Cortex of kidney (tissue), 1 donor: ENCODE measurements at places on chromosomes 2 and 18.

DNA sequence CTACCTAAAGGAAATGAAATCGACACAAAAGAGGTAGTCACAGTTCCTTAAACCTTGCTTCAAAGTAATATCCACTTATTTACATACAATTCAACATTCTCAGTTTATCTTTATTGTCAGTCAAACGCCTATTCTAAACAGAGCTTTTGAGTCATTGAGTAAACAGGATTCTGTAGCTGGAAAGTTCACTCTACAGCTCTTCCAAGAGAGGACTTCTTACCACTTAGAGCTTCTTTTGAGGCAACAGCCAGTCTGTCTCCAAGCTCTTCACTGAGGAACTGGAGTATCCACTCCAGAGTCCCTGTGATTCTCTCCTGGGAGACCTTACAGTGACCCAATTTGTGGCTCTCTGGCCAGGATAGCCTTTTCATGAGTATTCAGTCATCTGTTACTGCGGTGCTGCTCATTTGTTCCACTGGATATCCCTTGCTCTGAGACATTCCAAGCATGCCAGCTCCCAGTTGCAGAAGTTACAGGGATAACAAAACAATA, 210.9 kb upstream of the OSR1 start:
- no peak for DNase-seq

DNA sequence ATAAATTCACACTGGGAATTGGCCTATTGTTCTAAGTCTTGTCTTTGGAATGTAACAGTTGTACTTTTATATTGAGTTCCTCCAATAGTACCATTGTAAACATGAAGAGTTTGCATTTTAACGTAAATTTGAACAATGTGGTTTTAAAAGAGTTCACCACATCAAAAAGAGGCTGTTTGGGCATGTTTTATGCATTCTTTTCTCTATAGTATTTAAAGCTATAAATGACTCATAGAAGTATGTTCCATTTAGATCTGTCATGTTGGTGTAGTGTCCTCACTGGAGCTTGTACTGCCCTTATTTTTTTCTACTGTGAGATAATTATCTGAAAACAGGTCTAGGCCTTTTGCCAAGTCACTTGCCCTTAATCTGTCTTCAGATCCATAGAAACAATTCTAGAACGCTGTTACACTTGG, 141.9 kb downstream of the RHBDD1 start:
- no peak for DNase-seq

DNA sequence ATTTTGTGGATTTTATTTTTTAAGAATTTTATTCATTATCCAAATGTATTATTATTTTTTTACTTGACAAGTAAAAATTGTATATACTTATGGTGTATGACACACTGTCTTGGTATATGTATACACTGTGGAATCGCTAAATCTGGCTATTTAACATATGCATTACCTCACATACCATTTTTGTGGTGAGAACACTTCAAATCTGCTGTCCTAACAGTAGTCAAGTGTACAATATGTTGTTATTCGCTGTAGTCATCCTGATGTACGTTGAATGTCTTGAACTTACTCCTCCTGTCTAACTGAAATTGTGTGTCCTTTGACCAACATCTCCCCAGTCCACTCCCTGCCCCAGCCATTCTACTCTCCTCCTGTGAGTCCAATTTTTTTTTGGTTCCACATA, 153.2 kb upstream of the PTPRM start:
- DNase-seq: no peak

DNA sequence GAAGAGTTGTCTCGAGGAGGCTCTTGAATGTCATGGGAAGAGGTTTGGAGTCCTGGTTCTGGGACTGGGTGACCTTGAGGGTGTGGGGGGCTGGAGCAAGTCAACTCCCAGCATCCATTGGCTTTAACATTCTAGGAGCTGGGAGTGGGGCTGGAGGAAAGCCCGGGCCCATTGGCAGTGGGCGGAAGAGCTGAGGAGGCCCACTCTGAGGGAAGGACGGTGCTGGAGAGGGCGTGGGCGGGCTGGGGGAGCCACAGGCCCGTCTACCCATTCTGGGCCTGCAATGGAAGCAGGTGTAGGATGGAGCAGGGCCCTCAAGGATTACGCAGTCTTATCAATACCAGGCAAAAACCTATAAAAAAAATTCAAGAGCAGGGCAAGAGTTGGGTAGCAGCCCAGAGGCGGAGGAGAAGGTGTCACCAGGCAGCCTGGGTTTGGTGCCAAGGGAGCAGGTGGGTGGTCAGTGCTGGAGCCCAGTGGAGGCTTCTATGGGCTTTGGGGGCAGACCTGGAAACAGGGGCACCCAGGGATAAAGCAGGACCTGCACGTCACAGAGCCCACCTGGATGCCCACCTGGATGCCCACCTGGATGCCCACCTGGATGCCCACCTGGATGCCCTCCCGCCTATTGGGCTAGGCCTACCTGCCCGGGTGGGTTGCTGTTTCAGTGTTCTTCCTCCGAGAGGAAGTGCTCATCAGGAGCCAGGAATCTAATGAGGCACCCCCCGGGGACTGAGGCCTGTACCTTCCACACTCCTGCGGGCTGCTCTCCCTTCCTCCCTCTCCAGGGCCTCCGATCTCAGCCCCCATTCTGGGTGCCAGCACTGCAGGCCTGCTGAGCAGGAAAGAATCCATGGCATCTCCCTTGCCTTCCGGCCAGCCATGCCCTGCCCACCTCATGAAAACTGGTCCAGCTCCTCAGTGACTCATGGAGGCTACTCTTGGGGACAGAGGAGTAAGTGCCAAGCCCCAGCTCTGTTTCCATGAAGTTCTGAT, 71.3 kb downstream of the CTIF start:
- DNase-seq: no peak

GRCh38 chr18:36333414-36333813, 35.9 kb downstream of the FHOD3 start:
- DNase-seq: no peak
